ENCODE measurements at places on chromosomes 13 and 19.

DNA sequence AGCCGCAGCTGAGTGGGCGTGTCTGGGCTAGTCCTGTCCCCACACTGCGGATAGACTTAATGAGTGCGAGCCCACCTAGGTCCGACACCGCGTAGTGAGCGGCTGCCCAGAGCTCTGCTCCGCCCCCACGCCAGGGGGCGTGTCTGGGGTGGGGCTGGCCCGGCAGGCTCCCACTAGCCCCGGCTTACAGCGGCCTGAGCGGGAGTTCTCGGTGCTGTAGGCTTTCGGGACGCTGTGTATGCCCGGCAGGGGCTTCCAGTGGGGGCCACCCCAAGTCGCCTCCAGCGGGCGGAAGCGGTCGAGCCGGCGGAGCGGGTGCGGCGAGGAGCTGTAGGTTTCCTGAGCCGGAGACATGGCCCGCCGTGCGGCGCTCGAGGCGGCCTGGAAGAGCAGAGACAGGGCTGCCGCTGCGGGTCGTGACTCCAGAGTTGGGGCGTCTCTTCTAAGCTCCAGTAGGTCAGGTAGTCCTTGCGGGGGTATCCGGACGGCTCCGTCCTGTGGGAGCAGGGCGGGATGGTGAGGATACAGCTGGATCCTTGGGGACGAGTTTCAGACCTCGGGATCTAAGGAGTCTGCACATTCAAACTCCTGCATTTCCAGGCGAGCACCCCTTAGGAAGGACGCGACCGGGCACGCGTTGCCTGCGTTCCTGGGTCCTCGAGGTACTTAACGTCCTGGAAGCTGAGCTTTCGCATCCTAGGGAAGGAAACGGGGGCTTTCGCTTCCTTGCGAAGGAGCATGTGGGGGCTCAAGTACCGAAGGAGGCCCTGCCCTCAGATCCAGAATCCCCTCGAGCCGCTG lies 1.2 kb downstream of the CGB7 start:
- no peak overlapping the region for H3K27ac ChIP-seq
- H3K4me1 ChIP-seq: peaks cover 16% of the 10 kb centered on the region
- no peaks in the 10 kb centered on the region for H3K36me3 ChIP-seq
- peak; percentile 58 for DNase-seq
- H3K4me3 ChIP-seq: peak overlapping the region; percentile 53

GRCh38 chr13:43368003-43368402 lies 344.6 kb downstream of the DNAJC15 start:
- DNase-seq: peak; percentile 64
- H3K36me3 ChIP-seq: no peaks in the 10 kb centered on the region
- no peaks in the 10 kb centered on the region for H3K4me1 ChIP-seq

GRCh38 chr19:35126624-35126959 lies 8.3 kb downstream of the LGI4 start:
- H3K27ac ChIP-seq: no peak overlapping the region
- H3K27me3 ChIP-seq: no peaks in the 10 kb centered on the region
- H3K4me3 ChIP-seq: no peak overlapping the region
- no peaks in the 10 kb centered on the region for H3K4me1 ChIP-seq
- no peak for DNase-seq

- H3K36me3 ChIP-seq: no peaks in the 10 kb centered on the region
- no peak overlapping the region for H3K27ac ChIP-seq
- no peak overlapping the region for H3K4me3 ChIP-seq
- peaks cover 17% of the 10 kb centered on the region for H3K4me1 ChIP-seq
These were observed 2.9 kb upstream of the TLE6 start for GRCh38 chr19:2974342-2975041.

DNA sequence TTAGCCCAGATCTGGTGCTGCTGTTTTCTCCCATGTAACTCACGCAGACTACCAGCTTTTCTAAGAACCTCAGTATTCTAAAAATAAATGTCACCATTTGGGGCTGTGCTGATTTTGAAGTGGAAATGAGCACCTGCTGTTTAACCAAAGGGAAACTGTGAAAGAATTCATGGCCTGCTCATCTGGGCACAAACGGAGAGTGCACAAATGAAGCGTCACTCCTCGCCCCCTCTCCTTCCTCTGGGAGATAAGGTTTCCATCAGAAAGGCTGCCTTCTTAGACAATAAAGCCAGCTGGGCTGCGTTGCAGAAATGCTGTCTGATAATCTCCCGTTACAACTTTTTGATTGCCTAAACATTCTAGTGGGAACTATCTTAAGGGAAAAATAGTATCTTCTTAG lies 73.7 kb upstream of the SLC15A1 start:
- DNase-seq: no peak
- H3K4me1 ChIP-seq: no peaks in the 10 kb centered on the region
- H3K27ac ChIP-seq: no peak overlapping the region
- no peak overlapping the region for H3K4me3 ChIP-seq
- no peaks in the 10 kb centered on the region for H3K27me3 ChIP-seq

DNA sequence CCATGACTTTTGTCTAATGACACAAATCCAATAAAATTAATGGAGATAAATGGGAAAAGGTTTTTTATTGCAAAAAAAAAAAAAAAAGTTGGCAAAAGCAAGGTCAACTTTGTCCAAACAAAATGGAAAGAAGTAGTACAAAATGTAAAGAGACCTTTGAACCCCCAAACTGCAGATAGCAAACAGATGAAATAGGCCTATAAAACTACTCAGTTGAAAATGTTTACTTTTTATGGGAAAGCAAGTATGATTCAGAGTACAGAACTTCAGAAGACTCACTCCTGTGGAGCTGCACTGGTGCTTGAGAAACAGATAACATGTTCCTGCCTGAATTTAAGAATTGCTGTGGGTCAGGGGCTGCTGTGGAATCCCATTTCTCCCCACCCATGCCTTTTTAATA lies 9.8 kb upstream of the ZNF177 start:
- no peaks in the 10 kb centered on the region for H3K4me1 ChIP-seq
- H3K27ac ChIP-seq: no peak overlapping the region
- H3K27me3 ChIP-seq: no peaks in the 10 kb centered on the region
- H3K36me3 ChIP-seq: no peaks in the 10 kb centered on the region

DNA sequence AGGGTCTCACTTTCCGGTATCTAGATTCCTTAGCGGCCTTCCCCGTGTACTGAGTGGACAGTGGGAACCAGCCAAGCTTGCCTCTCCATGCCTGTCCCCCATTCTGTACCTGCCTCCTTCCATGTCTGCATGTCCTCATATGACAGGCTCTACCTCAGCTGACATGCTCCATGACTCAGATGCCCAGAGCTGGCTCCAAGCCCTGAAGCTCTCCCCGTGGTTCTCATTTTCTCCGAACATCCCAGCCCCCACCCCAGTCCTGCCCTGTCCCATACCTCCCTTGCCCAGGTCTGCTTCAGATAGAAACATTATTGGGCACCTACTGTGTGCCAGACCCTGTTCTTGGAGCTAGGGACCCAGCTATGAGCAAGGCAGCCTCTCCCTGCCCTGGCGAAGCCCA lies 17.1 kb upstream of the SHFL start:
- no peaks in the 10 kb centered on the region for H3K27me3 ChIP-seq
- DNase-seq: no peak
- H3K4me3 ChIP-seq: no peak overlapping the region
- H3K4me1 ChIP-seq: no peaks in the 10 kb centered on the region
- H3K27ac ChIP-seq: no peak overlapping the region

DNA sequence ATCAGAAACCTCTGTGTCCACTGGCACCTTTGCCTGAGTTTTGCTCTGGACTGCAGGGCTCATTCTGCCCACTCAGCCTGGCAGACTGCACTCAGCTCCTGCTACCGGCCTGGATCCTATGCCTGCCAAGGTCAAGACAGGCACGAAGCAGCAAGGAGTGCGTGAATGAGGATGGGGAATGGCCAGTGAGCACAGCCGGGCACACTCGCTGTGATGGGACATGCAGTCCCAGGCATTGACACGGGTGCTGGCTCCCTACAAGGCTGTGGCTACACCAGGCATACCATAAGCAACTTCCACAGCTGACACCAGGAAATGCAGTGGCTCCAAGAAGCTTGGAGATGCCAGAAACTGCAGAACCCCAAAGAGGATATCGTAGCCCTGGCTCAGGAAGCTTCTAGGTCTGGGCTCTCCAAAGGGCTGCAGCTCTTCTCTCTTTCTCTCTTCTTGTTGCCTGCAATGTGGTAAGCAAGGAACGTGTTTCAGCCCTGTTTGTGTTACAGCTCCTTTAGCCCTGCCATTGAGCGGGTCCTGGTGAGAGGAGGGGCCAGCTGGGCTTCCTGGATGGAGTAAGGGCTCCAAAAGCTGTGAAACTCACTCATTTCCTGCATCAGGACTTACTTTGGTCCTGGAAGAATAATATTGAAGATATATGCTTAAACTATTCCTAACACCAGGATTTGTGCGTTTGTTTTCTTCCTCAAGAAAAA lies 832.6 kb upstream of the SLITRK5 start:
- H3K27me3 ChIP-seq: no peaks in the 10 kb centered on the region
- no peaks in the 10 kb centered on the region for H3K36me3 ChIP-seq
- no peak for DNase-seq

DNA sequence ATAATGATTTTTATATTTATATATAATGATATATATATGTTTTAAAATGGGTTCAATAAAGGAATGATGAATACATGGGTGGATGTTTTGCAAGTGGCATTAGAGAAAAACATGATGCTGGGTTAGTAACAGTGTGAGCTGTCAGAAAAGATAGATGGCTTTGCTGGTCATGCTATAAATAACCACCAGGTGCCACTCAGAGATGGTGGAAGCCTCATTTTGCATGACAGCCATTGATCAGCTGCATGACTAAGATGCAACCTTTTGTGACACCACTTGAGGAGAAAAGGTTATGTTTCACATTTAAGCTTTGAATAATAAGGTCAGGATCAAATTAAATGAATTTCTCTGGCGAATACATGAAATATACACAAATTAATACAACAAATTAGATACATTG lies 737.7 kb downstream of the PCDH9 start:
- H3K36me3 ChIP-seq: no peaks in the 10 kb centered on the region
- H3K27ac ChIP-seq: no peak overlapping the region
- no peak overlapping the region for H3K4me3 ChIP-seq
- DNase-seq: no peak
- no peaks in the 10 kb centered on the region for H3K27me3 ChIP-seq

- no peak overlapping the region for H3K27ac ChIP-seq
- no peaks in the 10 kb centered on the region for H3K27me3 ChIP-seq
- no peaks in the 10 kb centered on the region for H3K36me3 ChIP-seq
- H3K4me3 ChIP-seq: no peak overlapping the region
- peak; percentile 68 for DNase-seq
- peaks cover 6% of the 10 kb centered on the region for H3K4me1 ChIP-seq
These were observed 4.7 kb upstream of the MYBPC2 start for GRCh38 chr19:50427997-50428425.

- H3K36me3 ChIP-seq: no peaks in the 10 kb centered on the region
- no peak overlapping the region for H3K4me3 ChIP-seq
- peaks cover 5% of the 10 kb centered on the region for H3K4me1 ChIP-seq
- no peak overlapping the region for H3K27ac ChIP-seq
- H3K27me3 ChIP-seq: no peaks in the 10 kb centered on the region
These were observed 1.6 kb downstream of the CCL25 start for GRCh38 chr19:8054169-8054568.

GRCh38 chr13:85659493-85659892 lies 139.7 kb downstream of the SLITRK6 start:
- DNase-seq: no peak
- peaks cover 2% of the 10 kb centered on the region for H3K4me1 ChIP-seq
- H3K36me3 ChIP-seq: no peaks in the 10 kb centered on the region
- no peak overlapping the region for H3K27ac ChIP-seq
- H3K27me3 ChIP-seq: no peaks in the 10 kb centered on the region

- H3K36me3 ChIP-seq: no peaks in the 10 kb centered on the region
- no peaks in the 10 kb centered on the region for H3K27me3 ChIP-seq
- no peaks in the 10 kb centered on the region for H3K4me1 ChIP-seq
- H3K27ac ChIP-seq: no peak overlapping the region
- H3K4me3 ChIP-seq: no peak overlapping the region
- no peak for DNase-seq
These were observed 515.0 kb upstream of the KLHL1 start for GRCh38 chr13:70623239-70623638.

DNA sequence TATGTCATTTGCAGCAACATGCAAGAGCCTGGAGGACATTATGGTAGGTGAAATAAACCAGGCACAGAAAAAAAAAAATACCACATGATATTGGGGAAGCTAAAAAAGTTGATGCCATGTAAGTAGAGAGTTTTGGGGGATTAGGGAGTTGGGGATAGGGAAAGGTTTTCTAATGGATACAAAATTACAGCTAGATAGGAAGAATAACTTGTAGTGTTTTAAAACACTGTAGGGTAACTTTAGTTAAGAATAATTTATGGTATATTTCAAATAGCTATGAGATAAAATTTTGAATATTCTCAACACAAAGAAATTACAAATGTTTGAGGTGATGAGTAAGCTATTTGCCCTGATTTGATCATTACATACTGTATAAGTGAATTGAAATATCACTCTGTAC lies 1456.7 kb upstream of the MIR17HG start:
- H3K36me3 ChIP-seq: no peaks in the 10 kb centered on the region
- no peak for DNase-seq
- no peak overlapping the region for H3K4me3 ChIP-seq
- H3K27me3 ChIP-seq: no peaks in the 10 kb centered on the region
- no peaks in the 10 kb centered on the region for H3K4me1 ChIP-seq

- H3K27me3 ChIP-seq: peaks cover 17% of the 10 kb centered on the region
- peak overlapping the region; percentile 71 for H3K4me3 ChIP-seq
- H3K4me1 ChIP-seq: peaks cover 16% of the 10 kb centered on the region
- H3K36me3 ChIP-seq: peaks cover 22% of the 10 kb centered on the region
- no peak overlapping the region for H3K27ac ChIP-seq
These were observed 3.2 kb upstream of the PRKCG start for GRCh38 chr19:53878776-53879139.

DNA sequence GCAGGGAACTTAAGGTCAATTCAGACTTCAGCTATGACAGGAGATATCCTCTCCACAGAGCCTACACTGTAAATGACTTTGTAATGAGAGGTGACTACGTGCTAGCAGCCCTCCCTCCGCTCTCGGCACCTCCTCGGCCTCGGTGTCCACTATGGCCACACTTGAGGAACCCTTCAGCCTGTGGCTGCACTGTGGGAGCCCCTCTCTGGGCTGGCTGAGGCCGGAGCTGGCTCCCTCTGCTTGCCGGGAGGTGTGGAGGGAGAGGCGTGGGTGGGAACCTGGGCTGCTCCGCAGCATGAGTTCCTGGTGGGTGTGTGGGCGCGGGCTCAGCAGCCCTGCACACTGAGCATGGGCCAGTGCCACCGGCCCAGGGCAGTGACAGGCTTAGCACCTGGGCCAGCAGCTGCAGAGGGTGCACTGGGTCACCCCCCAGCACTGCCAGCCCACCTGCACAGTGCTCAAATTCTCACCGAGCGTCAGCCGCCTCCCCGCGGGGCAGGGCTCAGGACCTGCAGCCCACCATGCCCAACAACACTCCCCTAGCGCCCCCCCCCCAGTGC lies 137.6 kb upstream of the SPACA7 start:
- H3K27me3 ChIP-seq: no peaks in the 10 kb centered on the region
- no peak overlapping the region for H3K27ac ChIP-seq
- no peak overlapping the region for H3K4me3 ChIP-seq
- no peak for DNase-seq
- no peaks in the 10 kb centered on the region for H3K4me1 ChIP-seq

- no peaks in the 10 kb centered on the region for H3K4me1 ChIP-seq
- no peak overlapping the region for H3K27ac ChIP-seq
- no peak for DNase-seq
- peak overlapping the region; percentile 30 for H3K4me3 ChIP-seq
- no peaks in the 10 kb centered on the region for H3K36me3 ChIP-seq
These were observed 124.2 kb downstream of the CACNA1A start for GRCh38 chr19:13381827-13382632.

- no peaks in the 10 kb centered on the region for H3K27me3 ChIP-seq
- H3K36me3 ChIP-seq: no peaks in the 10 kb centered on the region
- no peak for DNase-seq
- no peak overlapping the region for H3K27ac ChIP-seq
These were observed 145.7 kb downstream of the PCCA start for GRCh38 chr13:100234524-100235136.

- no peak overlapping the region for H3K27ac ChIP-seq
- H3K27me3 ChIP-seq: no peaks in the 10 kb centered on the region
- DNase-seq: no peak
- peaks cover 20% of the 10 kb centered on the region for H3K36me3 ChIP-seq
These were observed 7.0 kb downstream of the ZNF749 start for GRCh38 chr19:57441979-57442752.
